ENCODE measurements at places on chromosomes 4 and X. TPM values are rescaled to one million over a fixed set of nuclear protein-coding genes. Genes with fewer than 3 reads are reported as not detected.

GBA3 gene
- total RNA-seq, result not detected

DNA sequence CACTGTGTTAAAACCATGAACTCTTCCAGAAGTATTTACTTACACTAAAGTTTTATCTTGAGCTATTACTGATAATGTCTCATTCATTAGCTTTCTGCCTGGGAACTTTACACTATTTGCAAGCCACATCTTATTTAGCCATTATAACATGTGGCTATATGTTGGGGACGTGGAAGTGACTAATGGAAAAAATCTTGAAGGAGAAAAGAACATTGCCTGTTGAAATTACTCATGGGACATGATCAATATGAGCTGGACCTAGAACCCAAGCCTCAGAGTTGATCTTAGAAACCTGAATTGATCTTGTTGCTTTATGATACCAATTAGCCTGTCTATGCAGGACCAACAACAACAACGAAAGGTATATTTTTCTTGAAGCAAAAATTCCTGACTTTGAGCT is 22.5 kb upstream of the ARHGAP6 start:
- H3K4me3 ChIP-seq, result no peak overlapping the region
- H3K36me3 ChIP-seq, result no peaks in the 10 kb centered on the region
- H3K4me1 ChIP-seq, result no peaks in the 10 kb centered on the region
- no peak for DNase-seq
- H3K27me3 ChIP-seq, result no peaks in the 10 kb centered on the region

MAGEB2 gene
- total RNA-seq, result not detected

DNA sequence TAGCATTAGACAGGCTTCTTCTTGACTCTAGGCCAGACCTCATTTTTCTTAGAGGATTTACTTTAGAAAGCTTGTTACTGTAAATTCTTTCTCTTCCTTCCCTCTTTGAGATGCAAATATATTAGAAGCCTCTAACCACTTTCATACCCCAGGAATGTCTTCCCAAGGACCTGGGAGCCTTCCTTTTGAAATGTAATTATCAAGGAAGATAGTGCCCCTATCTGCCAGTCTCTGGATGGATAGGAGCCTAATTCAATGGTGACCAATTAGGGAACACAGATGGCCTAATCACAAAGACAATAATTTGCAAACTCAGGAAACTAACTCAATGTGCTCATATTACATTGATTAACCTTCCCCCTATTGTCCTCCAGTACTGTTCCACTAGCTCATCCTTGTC is 145.6 kb upstream of the DCAF8L1 start:
- no peaks in the 10 kb centered on the region for H3K36me3 ChIP-seq
- no peaks in the 10 kb centered on the region for H3K4me1 ChIP-seq
- H3K27me3 ChIP-seq, result no peaks in the 10 kb centered on the region
- no peak for DNase-seq
- no peak overlapping the region for H3K4me3 ChIP-seq
- no peak overlapping the region for H3K27ac ChIP-seq

GRCh38 chr4:124722071-124722470 is 9.5 kb upstream of the ANKRD50 start:
- H3K27ac ChIP-seq, result no peak overlapping the region
- no peaks in the 10 kb centered on the region for H3K4me1 ChIP-seq
- no peak overlapping the region for H3K4me3 ChIP-seq
- no peaks in the 10 kb centered on the region for H3K27me3 ChIP-seq
- no peaks in the 10 kb centered on the region for H3K36me3 ChIP-seq

DNA sequence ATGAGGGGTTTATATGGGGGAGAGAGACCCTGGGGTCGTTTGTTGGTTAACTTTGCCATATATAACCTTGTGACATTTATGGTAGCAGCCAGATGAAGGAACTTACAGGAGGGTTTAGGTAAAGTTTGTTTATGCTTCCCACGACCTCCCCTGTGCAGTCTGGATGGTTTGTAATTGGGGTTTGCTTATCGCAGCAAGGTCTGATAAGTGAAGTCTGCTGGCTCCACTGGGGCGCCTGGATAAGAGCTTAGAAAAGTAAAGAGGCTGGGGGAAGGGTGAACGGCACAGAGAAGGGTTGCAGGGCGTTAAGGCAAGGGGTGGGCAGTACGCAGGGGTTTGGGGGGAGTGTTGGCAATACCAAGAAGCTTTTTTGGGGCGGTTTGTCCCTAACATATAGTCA is 98.7 kb downstream of the KDM6A start:
- H3K4me1 ChIP-seq, result no peaks in the 10 kb centered on the region
- no peak overlapping the region for H3K4me3 ChIP-seq
- H3K27ac ChIP-seq, result no peak overlapping the region
- no peak for DNase-seq

PHOX2B gene
- total RNA-seq, result not detected

RGN gene
- 200 TPM for total RNA-seq

ADH1B gene
- total RNA-seq, result 396 TPM

GRCh38 chrX:137033774-137034507 is at the start of gene GPR101:
Gene GPR101 (minus strand): TSS chrX:137033995. CDS start chrX:137031674, 2,321 bp downstream.
- no peaks in the 10 kb centered on the region for H3K4me1 ChIP-seq
- peaks cover 46% of the 10 kb centered on the region for H3K27me3 ChIP-seq
- no peak within 1 kb of the TSS for H3K4me3 ChIP-seq

GABRG1 gene
- not detected for total RNA-seq

DNA sequence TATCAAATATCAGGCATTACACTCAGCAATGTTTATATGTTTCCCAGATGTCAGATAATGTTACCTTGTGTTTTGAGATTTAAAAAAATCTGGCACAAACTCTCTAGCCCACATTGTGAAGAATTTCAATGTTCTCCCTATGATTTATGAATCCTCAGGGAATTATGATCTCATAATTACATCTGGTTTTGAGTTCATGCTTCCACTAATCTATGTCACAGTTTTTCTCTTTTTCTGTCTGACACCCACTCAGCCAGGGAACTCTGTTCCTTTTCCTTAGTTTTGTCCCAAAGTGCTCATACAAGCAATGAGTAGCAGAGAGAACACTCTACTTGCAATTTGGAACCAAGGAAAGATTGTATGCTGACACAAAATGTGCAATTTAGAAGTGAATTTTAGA is 212.1 kb upstream of the POF1B start:
- no peak for DNase-seq
- H3K36me3 ChIP-seq, result no peaks in the 10 kb centered on the region
- H3K27me3 ChIP-seq, result peaks cover 7% of the 10 kb centered on the region

DNA sequence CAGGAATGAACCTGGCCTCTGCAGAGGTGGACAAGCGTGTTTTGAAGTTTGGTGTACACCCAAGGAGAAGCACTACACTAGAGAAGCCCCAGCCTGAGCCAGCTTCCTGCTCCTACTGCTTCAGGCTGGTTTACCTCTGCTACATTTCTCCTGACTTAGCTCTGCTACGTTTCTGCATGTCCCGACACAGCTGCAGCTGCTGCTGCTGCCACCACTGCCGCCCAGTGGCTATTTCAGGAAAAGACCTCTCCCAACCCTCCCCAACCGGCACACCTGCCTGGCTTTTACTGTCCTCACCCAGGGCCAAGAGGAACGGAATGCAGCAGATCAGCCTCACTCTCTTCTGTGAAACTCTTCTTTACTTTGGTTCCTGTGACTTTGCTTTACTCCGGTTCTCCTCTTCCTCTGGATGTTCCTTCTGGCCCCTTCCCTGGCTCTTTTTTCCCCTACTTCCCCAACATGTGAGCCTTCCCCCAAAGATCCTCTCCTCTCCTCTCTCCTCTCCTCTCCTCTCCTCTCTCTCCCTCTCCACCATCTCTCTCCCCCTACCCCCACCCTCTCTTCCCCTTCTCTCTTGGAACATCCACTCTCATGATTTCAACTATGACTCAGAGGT is 3.1 kb upstream of the P2RY4 start:
- H3K4me1 ChIP-seq, result no peaks in the 10 kb centered on the region
- H3K4me3 ChIP-seq, result no peak overlapping the region
- H3K36me3 ChIP-seq, result no peaks in the 10 kb centered on the region
- peak; percentile 33 for DNase-seq
- H3K27ac ChIP-seq, result no peak overlapping the region
- H3K27me3 ChIP-seq, result peaks cover 4% of the 10 kb centered on the region

- no peaks in the 10 kb centered on the region for H3K36me3 ChIP-seq
- no peak overlapping the region for H3K27ac ChIP-seq
- DNase-seq, result no peak
- H3K27me3 ChIP-seq, result no peaks in the 10 kb centered on the region
- no peak overlapping the region for H3K4me3 ChIP-seq
Measured at GRCh38 chr4:76562836-76563453, 127.9 kb downstream of the SHROOM3 start.

GRCh38 chrX:85499400-85499799 is 119.9 kb upstream of the POF1B start:
- H3K4me3 ChIP-seq, result no peak overlapping the region
- DNase-seq, result no peak
- no peak overlapping the region for H3K27ac ChIP-seq
- H3K4me1 ChIP-seq, result no peaks in the 10 kb centered on the region
- H3K27me3 ChIP-seq, result no peaks in the 10 kb centered on the region

GRCh38 chr4:119081943-119082342 is 53.7 kb upstream of the MYOZ2 start:
- no peaks in the 10 kb centered on the region for H3K27me3 ChIP-seq
- peak; percentile 12 for DNase-seq
- H3K36me3 ChIP-seq, result no peaks in the 10 kb centered on the region
- no peaks in the 10 kb centered on the region for H3K4me1 ChIP-seq
- H3K27ac ChIP-seq, result no peak overlapping the region

DNA sequence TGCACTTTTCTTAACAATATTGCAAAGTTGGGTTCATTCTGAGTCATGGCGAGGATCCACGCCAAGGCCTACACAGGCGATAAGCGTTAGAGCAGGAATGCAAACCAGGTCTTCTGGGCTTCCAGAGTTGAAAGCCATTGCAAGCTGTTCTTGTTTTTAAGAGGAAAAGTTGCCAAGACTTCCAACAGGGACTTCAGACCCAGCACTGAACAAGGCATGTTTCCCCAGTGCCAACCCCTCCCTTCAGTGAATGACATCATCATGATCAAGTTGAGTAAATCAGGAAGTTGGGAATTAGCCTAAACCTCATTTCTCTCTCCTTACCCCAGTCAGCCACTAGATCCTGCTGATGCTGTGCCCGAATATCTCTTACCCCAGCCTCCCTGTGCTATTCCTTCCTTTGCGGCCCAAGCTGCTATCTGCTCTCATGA is 355.1 kb downstream of the HS3ST1 start:
- no peaks in the 10 kb centered on the region for H3K4me1 ChIP-seq
- no peaks in the 10 kb centered on the region for H3K36me3 ChIP-seq
- DNase-seq, result no peak
- H3K27me3 ChIP-seq, result no peaks in the 10 kb centered on the region

PRDM8 gene
- total RNA-seq, result 1.4 TPM

DNA sequence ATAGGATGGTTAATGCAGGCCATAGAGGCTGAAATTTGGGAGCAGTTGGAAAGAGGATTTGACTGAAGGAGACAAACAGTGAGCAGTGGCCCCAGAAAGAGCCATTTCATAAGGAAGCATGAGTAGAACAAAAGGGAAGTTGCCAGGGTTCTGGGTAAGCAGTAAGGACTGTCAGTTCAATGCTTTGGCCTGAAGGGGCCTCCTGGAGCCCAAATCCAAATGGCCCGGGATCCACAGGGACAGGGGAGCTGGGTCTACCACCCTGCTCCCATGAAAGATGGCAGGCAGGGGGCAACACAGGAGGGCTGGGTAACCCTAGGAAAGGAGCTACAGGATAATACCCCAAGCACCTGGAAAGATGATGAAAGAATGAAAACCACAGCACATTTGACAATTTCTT is 4.1 kb upstream of the INTS6L start:
- no peak overlapping the region for H3K4me3 ChIP-seq
- peaks cover 6% of the 10 kb centered on the region for H3K27me3 ChIP-seq
- no peaks in the 10 kb centered on the region for H3K4me1 ChIP-seq
- DNase-seq, result no peak
- H3K27ac ChIP-seq, result no peak overlapping the region
- no peaks in the 10 kb centered on the region for H3K36me3 ChIP-seq

- H3K27ac ChIP-seq, result no peak overlapping the region
- H3K27me3 ChIP-seq, result no peaks in the 10 kb centered on the region
- H3K4me1 ChIP-seq, result no peaks in the 10 kb centered on the region
- DNase-seq, result no peak
Measured at GRCh38 chrX:46715530-46715929, 43.4 kb downstream of the SLC9A7 start.

DCK gene
- total RNA-seq, result 11.0 TPM

- H3K27me3 ChIP-seq, result no peaks in the 10 kb centered on the region
- no peak overlapping the region for H3K4me3 ChIP-seq
- DNase-seq, result no peak
- H3K4me1 ChIP-seq, result no peaks in the 10 kb centered on the region
Measured at GRCh38 chrX:12580548-12580947, 210.7 kb upstream of the PRPS2 start.

DNA sequence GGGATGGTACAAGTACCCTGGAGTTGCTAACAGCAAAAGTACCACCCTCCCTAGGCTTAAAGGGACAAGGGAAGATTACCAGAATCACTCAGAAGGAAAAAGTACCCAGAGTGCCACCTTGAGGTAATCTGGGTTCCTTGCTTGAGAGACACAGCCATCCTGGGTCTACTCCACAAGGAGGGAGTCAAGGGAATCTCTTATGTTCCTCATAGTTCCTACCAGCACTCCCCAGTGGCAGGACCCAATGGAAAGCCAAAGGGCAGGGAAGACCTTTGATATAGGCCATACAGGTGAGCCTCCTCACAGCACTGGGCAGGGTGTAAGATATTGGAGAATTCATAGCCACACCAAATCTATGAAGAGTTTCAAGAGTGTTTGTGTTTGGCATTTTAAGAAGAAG is 5.7 kb downstream of the IL2 start:
- H3K27ac ChIP-seq, result no peak overlapping the region
- H3K27me3 ChIP-seq, result no peaks in the 10 kb centered on the region
- H3K4me1 ChIP-seq, result no peaks in the 10 kb centered on the region
- DNase-seq, result no peak
- no peaks in the 10 kb centered on the region for H3K36me3 ChIP-seq
- H3K4me3 ChIP-seq, result no peak overlapping the region

DNA sequence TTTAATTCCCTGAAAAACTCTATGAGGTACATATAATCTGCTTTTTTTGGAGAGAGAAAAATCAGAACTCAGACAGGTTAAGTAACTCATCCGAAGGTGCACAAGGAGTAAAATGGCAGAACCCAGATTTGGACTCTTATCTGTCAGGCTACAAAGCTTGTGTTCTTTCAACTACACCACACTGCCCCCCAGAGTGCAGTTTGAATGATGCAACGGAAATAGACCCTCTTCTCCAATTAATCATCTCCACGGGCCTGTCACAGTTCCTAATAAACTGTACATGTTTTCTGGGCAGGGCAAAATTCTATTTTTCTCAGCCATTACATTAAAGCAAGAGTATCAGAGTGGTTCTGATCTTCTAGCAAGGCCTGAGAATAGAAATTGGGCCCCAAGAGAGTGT is 35.3 kb upstream of the DCX start:
- peaks cover 31% of the 10 kb centered on the region for H3K27me3 ChIP-seq
- H3K36me3 ChIP-seq, result no peaks in the 10 kb centered on the region
- no peak overlapping the region for H3K4me3 ChIP-seq
- no peak for DNase-seq
- no peaks in the 10 kb centered on the region for H3K4me1 ChIP-seq

GRCh38 chrX:132442691-132443090 is 46.1 kb downstream of the MBNL3 start:
- H3K27me3 ChIP-seq, result no peaks in the 10 kb centered on the region
- no peak overlapping the region for H3K27ac ChIP-seq
- no peak for DNase-seq
- H3K36me3 ChIP-seq, result no peaks in the 10 kb centered on the region

Data from adrenal gland (tissue), 19 donors.